ENCODE measurements at places on chromosomes 7 and 10. TPM values are rescaled to one million over a fixed set of nuclear protein-coding genes. Genes with fewer than 3 reads are reported as not detected.

DNA sequence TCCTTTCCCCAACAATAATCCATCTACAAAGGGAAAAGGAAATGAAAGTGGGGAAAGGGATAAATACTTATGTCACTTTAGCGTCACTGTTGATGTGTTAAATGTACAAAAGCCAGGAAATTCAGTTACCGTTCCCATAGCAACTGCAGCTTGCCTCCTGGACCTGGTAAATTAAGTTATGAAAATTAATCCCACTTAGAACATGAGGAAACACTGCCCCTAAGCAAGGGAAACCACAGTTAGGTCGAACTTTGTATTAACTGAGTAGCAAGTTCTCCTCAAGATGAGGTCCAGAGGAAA, 338.2 kb upstream of the AOAH start:
- no peak for DNase-seq

CYP3A7 gene
- not detected for total RNA-seq

DNA sequence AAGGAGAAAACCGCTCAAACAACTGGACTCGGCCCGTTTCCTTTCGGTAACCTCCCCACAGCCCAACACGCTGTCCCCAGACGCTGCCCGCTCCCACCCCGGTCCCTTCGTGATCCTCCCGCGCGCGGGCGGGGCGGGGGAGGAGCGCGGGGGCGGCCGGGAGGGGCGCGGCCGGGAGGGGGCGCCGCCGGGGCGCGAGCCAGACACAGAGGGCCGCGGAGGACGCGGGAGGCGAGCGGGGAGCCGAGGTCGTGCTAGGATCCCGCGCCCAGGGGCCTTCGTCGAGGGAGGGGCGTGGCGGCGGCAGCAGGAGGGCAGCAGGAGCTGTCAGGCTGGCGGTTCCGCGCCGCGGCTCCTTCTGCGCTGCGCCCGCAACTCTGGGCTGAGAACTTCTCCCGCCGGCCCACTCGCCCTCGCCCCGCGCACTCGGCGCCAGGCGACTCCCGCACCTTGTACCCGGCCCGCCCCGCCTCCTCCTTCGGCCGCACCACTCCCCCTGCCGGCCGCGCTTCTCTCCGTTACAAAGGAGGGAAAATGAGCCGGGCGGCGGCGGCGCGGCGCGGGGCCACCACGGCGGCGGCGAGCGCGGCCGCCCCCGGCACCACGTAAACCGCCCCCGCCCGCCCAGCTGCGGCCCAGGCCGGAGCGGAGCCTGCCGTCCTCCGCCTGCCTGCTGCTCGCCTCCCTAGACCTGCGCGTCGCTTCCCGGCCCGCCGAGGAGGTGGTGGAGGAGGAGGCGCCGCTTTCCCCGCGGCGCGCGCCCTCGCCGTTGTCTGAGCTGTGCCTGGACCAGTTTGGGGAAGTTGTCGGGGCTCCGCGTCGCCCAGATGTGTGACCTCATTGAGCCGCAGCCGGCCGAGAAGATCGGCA, at the start of gene CDK14:
Gene CDK14, plus strand, starts transcription at position 521 of the 870 bp plus-strand sequence. Its CDS starts 307 bp downstream, at position 828.
- peak; percentile 94 for DNase-seq

DNA sequence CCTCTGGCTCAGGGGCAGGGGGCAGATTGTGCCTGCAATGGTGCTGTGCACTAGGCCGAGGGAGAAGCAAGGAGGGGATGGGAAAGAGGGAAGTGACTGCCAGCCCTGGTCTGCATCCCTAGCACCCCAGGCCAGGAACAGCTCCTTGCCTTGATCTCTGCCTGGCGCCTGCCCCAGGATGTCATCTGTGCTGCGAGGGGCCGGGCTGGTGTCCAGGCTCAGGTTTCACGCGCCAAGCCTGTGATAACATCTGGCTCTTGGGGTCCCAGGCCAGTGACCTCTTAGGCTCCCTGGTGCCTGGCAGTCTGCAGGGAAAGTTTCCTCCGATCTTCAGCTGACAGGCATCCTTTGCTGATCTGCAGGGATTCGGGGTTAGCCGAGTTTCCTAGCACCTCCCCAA, 193.5 kb upstream of the GPR26 start:
- DNase-seq: no peak

DNA sequence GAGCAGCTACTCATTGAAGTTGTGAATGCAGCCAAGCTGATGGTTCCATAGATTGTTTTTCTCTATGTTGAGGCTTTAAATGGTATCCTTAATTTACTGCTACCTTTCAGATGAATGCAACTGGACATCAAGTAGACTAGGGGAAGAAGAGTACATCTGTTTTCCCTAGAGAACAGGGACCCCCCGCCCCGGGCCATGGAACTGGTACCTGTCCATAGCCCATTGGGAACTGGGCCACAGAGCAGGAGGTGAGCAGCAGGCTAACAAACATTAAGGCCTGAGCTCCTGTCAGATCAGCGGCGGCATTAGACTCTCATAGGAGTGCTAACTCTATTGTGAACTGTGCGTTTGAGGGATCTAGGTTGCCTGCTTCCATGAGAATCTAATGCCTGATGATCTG, 391.3 kb downstream of the AUTS2 start:
- DNase-seq: no peak

DNA sequence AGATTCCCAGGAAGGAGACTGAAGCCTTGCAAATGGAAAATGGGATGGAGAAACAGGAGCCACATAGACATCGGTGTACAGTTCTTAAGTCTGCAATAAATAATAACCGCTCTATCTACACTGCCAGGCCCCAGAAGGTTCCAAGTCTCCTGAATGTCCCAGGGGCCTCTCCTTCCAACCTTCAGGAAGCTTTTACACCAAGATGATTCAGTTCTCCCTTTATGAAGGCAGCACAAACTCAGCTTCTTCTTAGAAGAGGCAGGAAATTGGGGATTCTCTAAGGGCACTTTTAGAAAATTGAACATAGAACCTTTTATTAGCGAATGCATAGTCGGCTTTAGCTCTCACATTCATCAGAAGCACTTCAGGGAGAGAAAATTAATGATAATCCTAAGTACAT, 130.8 kb upstream of the LYZL1 start:
- no peak for DNase-seq

C10orf67 gene
- not detected for total RNA-seq

DNA sequence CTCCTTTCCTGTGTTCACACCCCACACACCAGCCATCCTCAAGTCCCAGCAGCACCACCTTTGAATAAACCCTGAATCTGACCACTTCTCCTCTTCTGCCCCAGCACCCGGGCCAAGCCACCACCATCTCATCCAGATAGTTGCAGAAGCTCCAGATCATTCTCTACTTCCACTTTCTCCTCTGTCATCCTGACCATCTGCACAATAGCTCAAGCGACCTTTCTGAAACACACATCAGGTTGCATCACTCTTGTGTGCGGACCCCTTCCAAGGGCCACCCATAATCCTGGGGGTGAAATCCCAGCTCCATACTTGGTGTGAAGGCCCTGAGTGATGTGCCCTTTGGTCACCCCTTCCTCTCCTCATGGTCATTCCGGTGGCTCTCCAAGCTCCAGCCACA, 187.4 kb upstream of the GALNT17 start:
- DNase-seq: no peak

DNA sequence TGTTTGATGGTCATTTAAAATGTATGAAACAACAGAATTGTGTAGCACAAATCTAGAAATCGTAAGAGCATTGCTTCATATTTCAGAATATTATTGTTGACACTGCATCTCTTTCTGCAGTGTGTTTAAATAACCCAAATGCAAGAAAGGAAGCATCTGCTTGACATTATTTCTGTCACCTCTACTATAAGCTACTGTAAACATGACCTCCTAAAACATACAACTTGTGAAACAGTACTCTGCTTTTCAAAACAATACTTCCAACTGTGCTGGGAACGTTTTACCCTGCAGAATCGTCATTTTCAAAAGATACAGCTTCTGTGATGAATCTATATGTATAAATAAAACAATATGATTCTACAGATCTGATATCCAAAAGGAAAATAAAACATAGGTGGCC, 82.0 kb downstream of the RNF133 start:
- DNase-seq: no peak

GPR15LG gene
- not detected for total RNA-seq

DNA sequence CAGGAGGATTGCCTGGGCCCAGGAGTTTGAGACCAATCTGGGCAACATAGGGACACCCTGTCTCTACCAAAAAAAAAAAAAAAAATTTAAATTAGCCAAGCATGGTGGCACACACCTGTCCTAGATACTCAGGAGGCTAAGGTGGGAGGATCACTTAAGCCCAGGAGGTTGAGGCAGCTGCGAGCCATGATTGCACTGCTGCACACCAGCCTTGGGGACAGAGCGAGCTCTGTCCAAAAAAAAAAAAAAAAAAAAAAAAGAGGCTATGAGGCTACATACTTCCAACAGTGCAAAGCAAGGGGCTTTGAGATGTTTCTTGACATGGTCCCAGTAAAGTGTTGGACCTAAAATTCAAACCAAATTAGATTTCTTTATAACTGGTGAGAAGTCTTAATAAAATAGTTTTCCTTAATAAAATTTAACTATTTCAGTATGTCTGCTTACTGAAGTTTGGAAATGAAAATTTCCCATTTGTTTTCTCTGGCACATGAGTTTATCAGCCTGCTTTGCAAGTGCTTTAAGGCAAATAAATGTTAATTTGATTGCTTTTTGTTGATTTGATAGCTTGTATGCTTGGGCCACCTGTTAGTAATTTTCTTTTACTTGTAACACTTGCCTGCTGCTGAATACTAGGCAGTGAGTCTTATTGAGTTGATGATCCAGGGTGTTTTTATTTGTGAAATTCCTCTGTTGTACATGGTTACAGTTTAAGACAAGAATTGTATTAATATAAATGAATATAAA, 16.1 kb downstream of the CALU start:
- no peak for DNase-seq

ZCCHC24 gene
- 113 TPM for total RNA-seq

- peak; percentile 72 for DNase-seq
Observed at GRCh38 chr7:76346778-76347177, 12.0 kb downstream of the YWHAG start.

DNA sequence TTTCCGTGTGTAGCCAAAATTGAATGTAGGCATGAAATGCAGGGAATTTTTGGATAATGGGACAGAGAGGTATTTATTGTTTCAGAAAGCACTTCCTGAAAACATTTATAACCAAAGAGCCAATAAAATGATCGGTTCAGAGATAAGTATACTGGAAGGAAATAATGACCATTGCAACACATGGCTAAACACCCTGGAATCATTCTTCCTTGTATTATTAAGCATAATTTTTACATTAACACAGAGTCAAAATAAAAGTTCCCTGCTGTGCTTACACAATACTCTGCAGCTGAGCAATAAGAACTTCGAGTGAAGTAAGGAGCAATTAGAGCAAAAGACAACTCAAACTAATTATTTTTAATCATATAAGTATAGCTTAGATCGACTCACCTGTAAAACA, 648.3 kb downstream of the TNS3 start:
- DNase-seq: no peak

DNA sequence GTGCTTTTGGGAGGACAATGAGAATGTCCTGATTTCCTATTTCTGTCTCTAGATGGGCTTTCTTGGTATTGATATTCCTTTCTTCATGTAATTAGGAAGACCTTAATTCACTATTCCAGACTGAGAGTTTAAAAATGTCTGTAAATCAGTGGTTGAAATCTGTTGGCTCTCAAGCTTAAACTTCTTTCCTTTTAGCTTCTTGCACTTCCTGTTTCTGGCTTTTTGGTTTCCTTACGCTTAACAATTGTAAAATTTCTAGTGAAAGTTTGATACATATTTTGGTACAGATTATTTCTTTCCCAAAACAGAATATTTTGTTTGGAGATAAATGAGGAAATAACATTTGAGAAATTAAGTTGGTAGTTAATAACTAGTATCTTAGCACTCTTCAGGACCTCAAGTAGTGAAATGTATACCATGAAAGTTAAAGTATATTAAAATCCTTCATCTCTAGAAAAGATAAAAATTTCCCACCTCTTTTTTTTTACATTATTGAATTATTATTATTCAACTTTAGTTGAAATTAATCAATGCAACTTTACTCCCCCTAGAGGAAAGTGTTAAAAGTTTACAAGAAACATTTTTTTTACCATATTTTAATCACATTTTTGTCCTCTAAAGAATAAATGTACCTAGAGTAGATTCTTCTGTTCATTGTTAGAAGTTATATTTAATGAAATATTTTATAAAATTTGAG, 137.2 kb downstream of the PHTF2 start:
- no peak for DNase-seq

GRCh38 chr7:37420946-37421695, 27.5 kb downstream of the ELMO1 start:
- no peak for DNase-seq

- no peak for DNase-seq
Observed at GRCh38 chr10:3060481-3060889, 6.9 kb upstream of the PFKP start.

MYPN gene
- total RNA-seq: 2.5 TPM

DNA sequence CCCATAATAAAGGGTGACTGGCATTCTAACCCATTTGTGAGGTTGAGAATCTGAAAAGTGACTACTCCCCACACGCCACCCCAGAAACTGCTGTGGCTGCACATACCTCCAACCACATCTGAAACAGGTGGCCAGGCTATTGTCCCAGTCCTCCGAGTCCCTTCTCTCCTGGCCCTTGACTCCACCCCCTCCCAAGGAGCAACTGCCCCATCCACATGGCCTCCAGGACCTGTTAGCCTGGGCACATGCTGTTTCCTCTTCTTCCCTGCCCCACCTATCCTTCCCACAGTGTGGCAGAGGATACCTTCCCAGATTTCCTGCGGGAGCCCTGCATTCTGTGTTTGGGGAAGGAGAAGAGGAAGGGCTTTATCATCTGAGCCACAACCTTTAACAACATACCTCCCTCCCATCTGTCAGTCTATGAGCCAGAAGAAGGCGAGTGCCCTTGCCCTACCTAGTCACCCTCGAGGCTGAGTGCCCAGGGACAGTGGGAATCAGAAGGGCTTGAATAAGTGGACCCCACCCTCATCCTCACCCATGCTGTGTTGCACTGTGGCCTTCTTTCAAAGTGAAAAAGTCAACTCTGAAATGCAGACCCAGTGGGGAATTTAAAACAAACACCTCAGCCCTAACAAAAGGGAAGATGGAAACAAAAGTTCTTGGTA, 11.9 kb downstream of the STEAP1B start:
- no peak for DNase-seq

DNA sequence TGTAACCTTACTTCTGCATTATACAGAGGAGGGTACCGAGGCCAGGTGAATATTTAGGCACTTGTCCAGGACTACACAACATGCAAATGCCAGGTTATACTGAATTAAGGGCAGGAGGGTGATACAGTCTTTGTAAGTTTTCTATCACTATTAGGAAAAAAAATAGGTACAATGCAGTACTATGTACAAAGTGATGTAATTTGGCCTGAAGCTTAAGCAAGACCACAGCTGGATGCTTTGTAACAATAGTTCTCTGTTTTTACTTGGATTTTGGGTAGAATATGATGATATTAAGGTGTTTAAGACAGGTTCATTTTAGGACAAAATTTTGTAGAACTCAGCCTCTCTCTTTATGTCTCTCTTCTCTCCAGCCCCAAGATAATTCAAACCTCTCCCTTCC, 2.8 kb upstream of the NXPH1 start:
- no peak for DNase-seq

- DNase-seq: peak; percentile 29
Observed at GRCh38 chr10:128883231-128884032, 583.6 kb upstream of the MGMT start.

LAMB1 gene
- total RNA-seq: 176 TPM

DNA sequence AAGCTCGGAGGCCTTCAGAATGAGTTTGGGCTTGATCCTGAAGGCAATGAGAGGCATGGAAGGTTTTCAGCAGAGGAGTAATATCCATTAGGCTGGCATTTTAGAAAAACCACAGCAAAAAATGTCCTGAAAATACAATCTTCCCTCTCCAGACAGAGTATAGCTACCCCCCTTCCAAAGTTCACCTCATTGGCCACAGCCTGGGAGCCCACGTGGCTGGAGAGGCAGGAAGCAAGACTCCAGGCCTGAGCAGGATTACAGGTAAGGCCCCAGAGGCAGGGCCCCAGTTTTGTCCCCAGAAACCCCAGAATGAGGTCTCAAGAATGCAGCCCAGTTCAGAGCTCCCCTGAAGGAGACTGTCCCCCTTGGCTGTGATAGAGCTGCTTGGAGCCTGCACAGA, 5.3 kb downstream of the PNLIPRP1 start:
- no peak for DNase-seq

All from posterior vena cava (tissue), 2 donors.